MG63 (cell line): ENCODE measurements at places on chromosomes 7 and 10.

DNA sequence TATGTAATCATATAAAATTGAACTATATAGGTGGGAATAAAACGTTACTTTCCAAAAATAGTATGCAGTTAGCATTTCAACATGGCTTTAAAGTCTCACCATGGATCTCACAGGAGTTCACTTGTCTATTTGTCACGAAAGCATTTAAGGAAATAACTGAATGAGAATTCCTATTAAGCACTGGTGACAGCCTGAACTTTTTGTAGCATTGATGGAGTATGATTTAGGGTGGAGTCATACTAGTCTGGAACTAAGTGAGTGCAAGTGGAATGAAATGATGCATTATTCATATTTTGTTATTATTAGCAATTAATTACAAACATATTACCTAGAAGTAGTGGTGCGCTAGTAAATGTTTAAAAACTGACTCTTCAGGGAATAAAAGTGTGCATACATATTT lies 26.0 kb upstream of the HIBADH start:
- no peak for DNase-seq

DNA sequence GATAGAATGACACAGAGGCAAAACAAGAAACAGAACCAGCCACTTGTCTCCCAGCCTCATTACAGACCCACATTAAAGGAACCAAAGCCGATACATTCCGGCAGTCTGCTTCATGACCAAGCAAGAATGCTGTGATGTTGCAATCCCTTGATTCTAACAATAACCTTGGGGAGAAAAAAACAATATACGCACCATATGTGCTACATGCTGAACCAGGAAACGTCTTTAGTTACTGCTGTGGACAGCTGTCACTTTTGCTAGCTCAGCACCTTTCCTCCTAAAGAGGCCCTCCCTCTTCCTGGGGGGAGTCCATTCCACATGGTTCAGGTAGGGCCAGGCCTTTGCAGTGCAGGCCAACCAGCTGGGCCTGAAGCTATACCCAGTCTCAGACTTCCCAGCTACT lies 79.1 kb downstream of the PRTFDC1 start:
- no peak for DNase-seq

- peak; percentile 95 for DNase-seq
Measured at GRCh38 chr10:122504610-122504950, 43.2 kb downstream of the HTRA1 start.

DNA sequence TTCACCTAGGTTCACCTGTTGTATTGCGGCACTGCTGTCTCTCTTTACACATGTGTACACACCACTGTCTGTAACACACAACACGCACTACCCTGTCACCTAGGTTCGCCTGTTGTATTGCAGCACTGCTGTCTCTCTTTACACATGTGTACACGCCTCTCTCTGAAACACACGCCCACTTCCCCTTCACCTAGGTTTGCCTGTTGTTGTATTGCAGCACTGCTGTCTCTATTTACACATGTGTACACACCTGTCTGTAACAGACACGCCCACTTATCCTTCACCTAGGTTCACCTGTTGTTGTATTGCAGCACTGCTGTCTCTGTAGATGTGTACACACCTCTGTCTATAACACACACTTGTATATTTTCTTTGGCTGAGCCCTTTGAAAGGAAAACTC lies 51.5 kb downstream of the WDR37 start:
- no peak for DNase-seq

GRCh38 chr10:90168244-90168643 lies 466.9 kb downstream of the KIF20B start:
- no peak for DNase-seq

DNA sequence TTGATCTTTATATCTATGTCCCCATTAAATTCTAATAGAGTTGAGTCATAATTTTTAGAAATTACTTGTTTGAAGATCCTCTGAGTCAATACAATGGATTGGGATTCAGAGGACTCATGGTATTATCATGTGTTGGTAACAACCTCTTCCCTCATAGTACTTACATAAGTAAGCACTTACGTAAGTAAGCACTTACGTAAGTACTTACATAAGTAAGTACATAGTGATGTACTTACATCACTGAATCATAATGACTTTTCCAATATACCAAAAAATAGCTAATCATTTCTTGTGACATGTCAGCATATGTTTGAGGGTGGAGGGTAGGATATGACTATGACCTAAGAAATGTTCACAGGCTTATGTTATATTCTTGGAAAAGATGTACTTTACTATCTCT lies 740.5 kb downstream of the SORCS1 start:
- no peak for DNase-seq

DNA sequence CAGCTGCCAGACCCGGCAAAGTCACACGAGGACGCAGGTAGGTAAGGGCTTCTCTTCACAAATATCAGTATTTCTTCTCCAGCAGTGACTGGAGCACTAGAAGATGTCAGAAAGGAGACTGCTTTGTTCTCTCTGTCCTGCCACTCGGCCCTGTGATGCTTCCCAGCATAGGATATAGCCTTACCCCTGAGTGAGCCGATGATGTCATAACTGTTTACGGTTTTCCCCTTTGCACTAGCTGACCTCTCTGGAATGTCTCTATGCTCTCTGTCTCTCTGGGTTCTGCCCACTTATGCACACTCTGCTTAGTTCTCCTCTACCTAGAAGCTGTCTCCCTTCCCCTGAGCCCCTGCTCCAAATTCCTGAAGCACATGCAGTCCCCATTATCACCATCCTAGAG lies 167.5 kb upstream of the PODXL start:
- DNase-seq = no peak

GRCh38 chr10:96587264-96588059 lies 650 bp upstream of the TM9SF3 start:
- DNase-seq = peak; percentile 87

- DNase-seq = peak; percentile 46
Measured at GRCh38 chr10:112314822-112315474, 31.7 kb downstream of the TECTB start.

GRCh38 chr7:2099048-2099957 lies 133.4 kb downstream of the MAD1L1 start:
- DNase-seq = no peak

- no peak for DNase-seq
Measured at GRCh38 chr10:133254421-133255120, 16.9 kb downstream of the VENTX start.

GRCh38 chr7:69691734-69692133 lies 93.5 kb downstream of the AUTS2 start:
- DNase-seq = no peak

GRCh38 chr10:71812016-71812912 lies 38.8 kb downstream of the PSAP start:
- DNase-seq = peak; percentile 57

- DNase-seq = peak; percentile 63
Measured at GRCh38 chr7:32059289-32060011, 10.8 kb downstream of the PDE1C start.

DNA sequence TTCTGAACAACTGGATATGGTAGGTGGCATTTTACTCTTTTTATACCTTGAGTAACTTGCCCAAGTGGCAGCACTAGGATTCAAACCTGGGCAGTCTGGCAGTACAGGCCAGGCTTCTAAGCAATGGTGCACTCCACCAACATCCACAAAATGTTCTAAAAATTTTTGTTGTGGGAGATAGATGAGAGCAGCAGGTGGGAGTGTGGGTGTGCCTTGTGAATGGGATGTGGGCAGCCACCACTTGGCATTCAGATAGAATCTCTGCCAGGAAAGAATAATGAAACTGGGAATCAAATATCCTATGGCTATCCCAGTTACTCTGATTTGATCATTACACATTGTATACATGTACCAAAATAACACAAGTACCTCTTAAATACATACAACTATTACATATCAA lies 810.7 kb downstream of the MAGI2 start:
- no peak for DNase-seq
